ENCODE measurements at places on chromosomes 5 and 9. TPM values are rescaled to one million over a fixed set of nuclear protein-coding genes. Genes with fewer than 3 reads are reported as not detected.

The COX7C gene
- total RNA-seq: 789 TPM

The MEGF10 gene
- 0.88 TPM for total RNA-seq

The ORM2 gene
- not detected for total RNA-seq

The MYO10 gene
- total RNA-seq: 57.9 TPM
